GM12865 (cell line): ENCODE measurements at places on chromosomes 2 and 18.
A peak's percentile ranks its signal among the peaks of the same experiment; 100 is the strongest.

DNA sequence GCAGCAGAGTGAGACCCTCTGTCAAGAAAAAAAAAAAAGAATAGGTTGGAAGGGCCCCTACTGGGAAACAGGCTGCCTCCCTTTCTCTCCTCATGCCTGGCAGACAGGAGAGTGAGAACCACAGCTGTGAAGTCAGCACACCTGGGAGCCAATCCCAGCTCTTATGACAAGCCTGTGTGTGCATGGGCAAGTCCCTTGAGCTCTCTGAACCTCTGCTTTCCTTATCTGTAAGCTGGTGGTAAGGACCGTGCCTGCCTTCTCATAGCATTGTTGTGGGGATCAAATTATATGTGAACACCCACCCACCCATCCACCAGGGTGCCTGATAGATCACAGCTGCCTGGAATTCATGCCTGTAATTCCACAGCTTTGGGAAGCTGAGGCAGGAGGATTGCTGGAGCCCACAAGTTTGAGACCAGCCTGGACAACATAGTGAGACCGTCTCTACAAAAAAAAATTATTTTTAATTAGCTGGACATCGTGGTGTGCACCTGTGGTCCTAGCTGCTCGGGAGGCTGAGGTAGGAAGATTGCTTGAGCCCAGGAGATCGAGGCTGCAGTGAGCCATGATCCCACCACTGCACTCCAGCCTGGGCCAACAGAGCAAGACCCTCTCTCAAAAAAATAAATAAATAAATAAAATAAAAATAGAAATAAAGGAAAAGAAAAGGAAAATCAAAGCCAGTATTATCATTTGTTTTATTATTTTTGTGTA is 66.9 kb upstream of the MCFD2 start:
- peak; percentile 72 for DNase-seq

DNA sequence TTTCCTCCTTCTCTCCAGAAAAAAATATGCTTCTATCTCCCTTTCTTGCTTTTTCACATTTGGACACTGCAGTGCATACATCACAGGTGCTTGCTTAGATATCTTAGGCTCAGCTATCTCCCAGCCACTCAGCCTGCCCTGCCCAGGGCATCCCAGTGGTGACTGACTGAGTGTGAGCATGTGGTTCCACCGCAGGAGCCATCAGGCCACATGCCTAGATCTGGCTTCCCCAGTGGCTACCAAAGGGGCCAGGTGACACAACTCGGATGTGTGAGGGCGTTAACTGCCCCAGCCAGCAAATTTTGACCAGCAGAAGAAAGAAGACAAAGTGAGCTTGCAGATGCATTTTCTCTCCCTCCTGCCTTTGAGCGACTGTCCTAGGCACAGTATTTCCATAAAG is 25.5 kb downstream of the SP5 start:
- no peak for DNase-seq

GRCh38 chr2:43196768-43197587 is 29.4 kb downstream of the ZFP36L2 start:
- no peak for DNase-seq

GRCh38 chr2:232521959-232522622 is 1.9 kb downstream of the PRSS56 start:
- DNase-seq = peak; percentile 46

DNA sequence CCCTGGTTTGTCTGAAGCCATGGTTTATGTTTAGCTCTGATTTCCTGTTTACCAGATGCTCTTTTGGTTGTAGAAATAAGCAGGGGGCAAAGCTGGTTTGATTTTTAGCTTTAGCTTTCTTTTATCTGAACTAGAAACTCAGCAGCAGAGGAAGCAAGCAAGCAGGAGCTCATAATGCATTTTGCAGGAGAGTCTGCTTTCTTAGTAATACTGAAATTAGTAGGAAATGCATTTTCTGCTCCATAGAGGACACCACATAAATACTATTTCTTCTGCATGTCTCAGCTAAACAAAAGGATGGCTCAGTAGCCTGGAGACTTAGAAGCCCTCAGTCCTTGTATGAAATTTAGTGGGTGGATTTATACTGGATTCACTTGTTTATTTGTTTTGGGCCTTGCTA is 23.1 kb downstream of the DGUOK start:
- DNase-seq = no peak

DNA sequence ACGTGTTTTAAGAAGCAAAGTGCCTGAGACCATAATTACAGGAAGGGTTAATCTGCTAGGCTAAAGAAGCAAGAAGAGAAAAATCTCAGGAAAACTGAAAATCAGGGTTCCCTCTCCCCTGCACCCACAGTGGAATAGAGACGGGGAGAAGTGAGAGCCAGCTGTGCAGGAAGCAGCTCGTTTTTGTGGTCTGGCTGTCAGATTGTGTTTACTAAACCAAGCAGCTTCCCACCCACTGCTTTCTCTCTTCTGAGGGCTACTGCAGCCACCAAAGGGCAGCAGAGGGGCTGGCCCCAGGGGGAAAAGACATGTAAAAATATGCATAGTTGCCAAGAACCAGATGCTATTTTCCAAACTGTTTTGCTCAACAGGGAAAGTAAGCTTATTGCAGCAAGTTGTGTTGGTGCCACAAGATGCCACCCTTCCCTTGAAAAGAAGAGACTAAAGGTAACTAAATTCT is 72.6 kb upstream of the THUMPD2 start:
- DNase-seq = peak; percentile 28

GRCh38 chr18:2222270-2223185 is 348.8 kb downstream of the METTL4 start:
- DNase-seq = no peak

DNA sequence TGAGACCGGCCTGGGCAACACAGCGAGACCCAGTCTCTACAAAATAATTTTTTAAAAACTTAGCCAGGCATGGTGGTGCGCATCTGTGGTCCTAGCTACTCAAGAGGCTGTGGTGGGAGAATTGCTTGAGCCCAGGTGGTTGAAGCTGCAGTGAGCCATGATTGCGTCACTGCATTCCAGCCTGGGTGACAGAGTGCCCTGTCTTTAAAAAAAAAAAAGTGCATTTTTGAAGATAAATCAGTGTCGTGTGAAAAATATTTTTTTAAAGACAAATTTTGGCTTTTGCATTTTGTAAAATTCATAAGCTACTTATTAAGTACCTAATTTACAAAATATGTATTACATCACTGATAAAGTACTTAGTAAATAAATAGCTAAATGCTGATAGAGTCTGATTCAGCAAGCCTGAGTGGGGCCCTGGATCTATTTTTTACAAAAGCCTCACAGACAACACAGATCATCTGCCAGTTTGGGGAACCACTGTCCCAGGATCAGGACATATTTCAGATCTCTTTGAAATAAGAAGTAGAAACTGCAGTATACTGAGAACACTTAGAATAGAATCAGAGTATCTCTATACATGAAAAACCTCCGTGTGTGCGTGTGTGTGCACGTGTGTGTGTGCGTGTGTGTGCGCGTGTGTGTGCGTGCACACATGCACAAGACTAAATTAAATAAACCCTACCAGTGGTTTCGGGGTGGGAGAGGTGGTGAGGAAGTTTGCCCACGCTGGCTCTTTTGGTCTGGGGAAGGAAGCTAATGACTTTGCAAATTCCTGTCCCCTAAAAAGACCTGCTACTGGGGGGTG is 61.6 kb downstream of the AAK1 start:
- DNase-seq = peak; percentile 60

GRCh38 chr18:28485918-28486317 is 309.0 kb upstream of the CDH2 start:
- DNase-seq = no peak

DNA sequence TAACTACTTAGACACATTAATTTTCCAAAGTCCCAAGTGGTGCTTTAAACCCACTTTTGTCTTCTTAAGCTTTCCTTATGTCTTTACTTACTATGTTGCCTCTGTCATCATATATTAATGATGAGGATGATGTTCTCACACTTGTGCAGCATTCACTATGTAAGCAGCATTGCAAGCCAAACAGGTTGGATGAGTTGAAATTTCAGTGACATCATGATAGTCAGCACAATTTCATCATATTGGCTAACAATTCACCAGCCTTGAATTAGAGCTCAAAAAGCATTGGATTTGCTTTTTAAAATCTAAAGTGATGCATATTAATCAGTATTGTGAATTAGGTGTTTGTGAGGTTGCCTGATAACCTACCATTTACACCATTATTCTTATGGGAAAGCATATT is 7.7 kb downstream of the APLF start:
- no peak for DNase-seq
